NCI-H187 treated with DMSO at 0.1 percent for 48 hours (cell line): ENCODE measurements at places on chromosomes 13 and 19.

GRCh38 chr19:732148-733069 is 18.5 kb upstream of the MISP start:
- DNase-seq, result no peak

DNA sequence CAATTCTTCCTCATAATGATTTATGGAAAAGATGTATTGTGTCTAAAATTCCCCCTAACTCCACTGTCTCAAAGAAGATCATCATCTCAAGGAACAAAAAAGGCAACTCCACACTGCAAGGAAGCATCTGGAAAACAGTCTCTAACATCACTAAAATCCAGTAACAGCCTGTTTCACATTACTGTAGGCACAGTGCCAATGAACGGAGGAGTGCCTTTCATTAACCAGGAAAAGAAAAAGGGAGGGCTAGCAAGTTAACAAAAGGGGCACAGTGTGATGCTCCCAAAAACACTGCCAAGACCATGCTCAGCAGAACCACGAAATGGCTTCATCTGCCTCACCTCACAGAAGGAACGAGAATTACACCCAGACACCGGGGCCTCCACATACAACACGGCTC is 8.5 kb downstream of the TMTC4 start:
- DNase-seq, result no peak

DNA sequence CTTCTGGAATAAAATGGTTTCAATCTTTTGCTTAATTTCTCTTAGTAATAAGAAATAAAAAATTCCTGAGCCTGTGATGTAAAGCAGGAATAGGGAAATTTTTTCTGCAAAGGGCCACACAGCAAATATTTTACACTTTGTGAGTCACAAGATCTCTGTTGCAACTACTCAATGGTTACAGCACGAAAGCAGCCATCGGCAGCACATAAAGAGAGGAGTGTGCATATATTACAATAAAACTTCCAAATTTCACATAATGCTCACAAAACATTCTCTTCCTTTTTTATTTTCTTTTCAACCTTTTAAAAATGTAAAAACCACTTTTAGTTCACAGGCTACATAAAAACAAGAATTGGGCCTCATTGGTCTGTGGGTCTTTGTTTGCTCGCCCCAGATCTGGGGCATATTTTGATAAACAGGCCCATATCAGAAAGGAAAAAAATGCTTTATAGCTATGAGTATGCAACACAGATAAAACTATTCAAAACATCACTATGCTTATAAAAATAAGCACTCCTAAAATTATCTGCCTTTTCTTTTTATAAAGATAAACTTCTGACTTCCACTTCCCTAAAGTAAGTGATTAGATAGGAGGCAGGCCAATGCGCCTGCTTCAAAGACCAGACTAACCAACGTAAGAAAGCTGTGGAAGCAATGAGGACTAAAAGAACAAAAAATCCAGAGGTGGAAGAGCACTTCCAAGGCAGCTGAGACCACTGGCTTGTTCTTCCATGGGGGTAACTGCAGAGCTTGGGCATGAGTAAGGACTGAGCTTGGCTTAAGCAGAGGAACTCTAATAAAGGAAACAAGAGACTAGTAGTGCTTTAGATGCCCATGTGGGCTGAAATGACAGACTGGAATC is 26.5 kb downstream of the MYCBP2 start:
- DNase-seq, result no peak

DNA sequence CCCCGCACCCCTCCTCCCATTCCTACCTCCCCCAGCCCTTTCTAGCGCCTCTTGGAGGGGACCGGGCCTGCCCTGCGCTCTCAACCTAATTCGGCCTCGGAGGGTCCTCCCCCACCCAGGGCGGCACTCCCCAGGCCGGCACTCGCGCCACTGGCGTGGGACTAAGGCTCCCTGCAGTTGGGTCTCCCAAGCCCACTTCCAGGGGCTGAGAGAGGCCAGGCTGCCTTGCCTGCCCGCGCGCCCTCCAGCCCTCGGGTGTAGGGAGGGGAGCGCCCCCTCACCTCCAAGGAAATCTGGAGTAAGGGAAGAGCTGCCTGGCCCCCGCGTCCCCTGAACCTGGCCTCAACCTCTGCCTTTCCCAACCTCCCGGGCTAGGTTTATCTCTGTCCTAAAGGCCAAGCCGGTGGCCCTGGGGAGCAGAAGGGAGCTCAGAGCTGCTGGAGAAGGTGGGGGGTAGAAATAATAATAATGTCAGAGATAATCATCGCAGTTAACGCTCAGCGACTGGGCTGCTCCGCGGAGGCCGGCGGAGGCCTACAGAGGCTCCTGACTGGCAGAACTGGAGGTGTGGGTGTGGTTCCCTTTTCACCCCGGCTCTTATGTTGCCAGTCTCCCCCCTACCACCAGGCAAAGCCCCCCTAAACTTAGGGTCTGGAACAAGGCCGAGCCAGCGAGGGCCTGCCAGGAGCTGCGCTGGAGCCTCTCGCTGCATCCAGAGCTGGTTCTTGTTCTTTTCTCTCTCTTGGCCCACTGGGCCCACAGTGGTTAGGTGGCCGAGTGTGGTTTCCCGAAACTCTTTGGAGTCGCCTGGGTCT is 9.6 kb downstream of the ZIC2 start:
- no peak for DNase-seq

- no peak for DNase-seq
These were observed 312.8 kb upstream of the GPC6 start for GRCh38 chr13:92913840-92914239.

- no peak for DNase-seq
These were observed 26.5 kb downstream of the ATP4B start for GRCh38 chr13:113631341-113632095.

GRCh38 chr13:100636441-100636840 is 38.2 kb downstream of the TMTC4 start:
- no peak for DNase-seq

GRCh38 chr13:42333613-42334328 is 61.8 kb downstream of the AKAP11 start:
- no peak for DNase-seq
